Regular cardiac myocyte (primary cell): ENCODE measurements at places on chromosomes 2 and 18. TPM values are rescaled to one million over a fixed set of nuclear protein-coding genes. Genes with fewer than 3 reads are reported as not detected.

Gene LYG2
- not detected in 2 replicates for total RNA-seq

Gene CERKL
- total RNA-seq = under 0.01 TPM in 2 replicates

Gene TMEM163
- total RNA-seq = not detected in 2 replicates

Gene DCDC2C
- not detected in 2 replicates for total RNA-seq

Gene OSR1
- 12.1 and 21.4 TPM in 2 replicates for total RNA-seq

Gene SLC16A14
- total RNA-seq = 0.58 and 2.3 TPM in 2 replicates

Gene IL37
- not detected in 2 replicates for total RNA-seq

Gene EMILIN2
- total RNA-seq = 11.0 and 16.1 TPM in 2 replicates

Gene XIRP2
- total RNA-seq = under 0.01 TPM in 1 of 2 replicates, not detected in the other

Gene CACNB4
- total RNA-seq = 2.3 and 20.0 TPM in 2 replicates

Gene CCBE1
- total RNA-seq = 21.4 and 39.3 TPM in 2 replicates

Gene ZBTB7C
- total RNA-seq = under 0.01 TPM in 1 of 2 replicates, not detected in the other

Gene C2orf78
- not detected in 2 replicates for total RNA-seq

Gene AKAIN1
- total RNA-seq = 0.56 TPM in 1 of 2 replicates, not detected in the other

Gene ANTXR1
- total RNA-seq = 40.0 and 45.2 TPM in 2 replicates

Gene CCDC88A
- 43.1 and 52.9 TPM in 2 replicates for total RNA-seq

Gene SNRNP200
- total RNA-seq = 34.7 and 65.9 TPM in 2 replicates

Gene PKDCC
- 25.1 and 64.5 TPM in 2 replicates for total RNA-seq

Gene ORC2
- total RNA-seq = 14.1 and 20.7 TPM in 2 replicates

Gene TFPI
- 413 and 866 TPM in 2 replicates for total RNA-seq

Gene SKOR2
- total RNA-seq = not detected in 2 replicates

Gene EVX2
- total RNA-seq = not detected in 2 replicates

Gene SOWAHC
- total RNA-seq = 13.8 and 24.3 TPM in 2 replicates

Gene CAPN14
- under 0.01 and 0.28 TPM in 2 replicates for total RNA-seq

Gene SLC11A1
- total RNA-seq = 0.19 and 0.28 TPM in 2 replicates

Gene RIT2
- not detected in 2 replicates for total RNA-seq

Gene HOXD8
- 0.38 and 0.85 TPM in 2 replicates for total RNA-seq

Gene ABHD1
- total RNA-seq = under 0.01 and 0.28 TPM in 2 replicates

Gene LCT
- under 0.01 TPM in 1 of 2 replicates, not detected in the other for total RNA-seq

Gene MPP4
- 8.7 and 9.8 TPM in 2 replicates for total RNA-seq

Gene KRTCAP3
- total RNA-seq = not detected in 2 replicates

Gene ZDBF2
- 12.1 and 26.2 TPM in 2 replicates for total RNA-seq

Gene SPIRE1
- total RNA-seq = 26.3 and 29.9 TPM in 2 replicates

Gene NEU4
- total RNA-seq = 0.19 and 0.28 TPM in 2 replicates

Gene PLCD4
- total RNA-seq = 2.3 and 3.1 TPM in 2 replicates

Gene CFC1
- not detected in 2 replicates for total RNA-seq

Gene REEP1
- total RNA-seq = under 0.01 and 0.28 TPM in 2 replicates

Gene SPP2
- total RNA-seq = not detected in 2 replicates

Gene SLC5A7
- total RNA-seq = not detected in 2 replicates

Gene BOLL
- total RNA-seq = not detected in 2 replicates

Gene TGFA
- total RNA-seq = 0.56 and 3.1 TPM in 2 replicates

Gene NEU2
- not detected in 2 replicates for total RNA-seq

Gene RAB6D
- total RNA-seq = not detected in 2 replicates

Gene RUFY4
- total RNA-seq = not detected in 2 replicates
